ENCODE measurements at places on chromosomes 4 and X. TPM values are rescaled to one million over a fixed set of nuclear protein-coding genes. Genes with fewer than 3 reads are reported as not detected.

DNA sequence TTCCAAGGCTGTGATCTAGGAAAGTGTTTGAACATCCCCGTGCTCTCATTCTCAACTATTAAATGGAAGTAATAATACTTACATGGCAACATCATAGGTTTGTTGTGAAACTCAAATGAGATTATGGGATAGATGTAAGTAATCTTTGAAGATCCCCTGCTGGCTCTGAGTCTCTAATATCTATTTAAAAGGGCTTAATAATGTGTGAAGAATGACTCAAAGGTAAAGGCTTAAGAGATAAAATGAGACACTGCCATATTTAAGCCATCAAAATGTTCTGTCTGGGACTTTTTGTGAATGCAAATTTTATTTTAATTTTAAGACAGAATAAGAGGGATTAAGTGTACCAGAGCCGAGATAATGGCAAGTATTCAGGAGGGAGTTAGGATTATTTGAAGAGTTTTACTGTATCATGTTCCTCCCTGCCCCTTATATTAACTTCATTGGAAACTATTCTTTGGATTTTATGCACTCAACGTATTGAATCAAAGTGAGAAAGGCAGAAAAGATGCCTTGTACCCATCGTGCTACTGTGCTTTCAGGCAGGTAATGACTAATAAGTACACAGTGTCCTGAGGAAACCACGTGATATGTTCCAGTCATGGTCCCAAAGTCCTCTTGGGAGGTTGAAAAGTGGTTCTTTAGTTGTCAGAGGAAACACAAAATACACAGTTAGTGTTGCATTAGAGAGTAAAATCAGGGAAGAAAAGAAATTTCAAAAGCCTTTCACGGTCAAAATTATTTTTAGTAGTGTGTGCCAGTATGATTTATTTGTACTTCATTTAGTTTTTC lies 192.4 kb downstream of the RBM46 start:
- no peak for DNase-seq

- no peak for DNase-seq
Observed at GRCh38 chr4:100022792-100023222, 72.7 kb upstream of the H2AZ1 start.

GRCh38 chrX:1673337-1673736 lies 58.5 kb downstream of the ASMT start:
- DNase-seq, result no peak

DNA sequence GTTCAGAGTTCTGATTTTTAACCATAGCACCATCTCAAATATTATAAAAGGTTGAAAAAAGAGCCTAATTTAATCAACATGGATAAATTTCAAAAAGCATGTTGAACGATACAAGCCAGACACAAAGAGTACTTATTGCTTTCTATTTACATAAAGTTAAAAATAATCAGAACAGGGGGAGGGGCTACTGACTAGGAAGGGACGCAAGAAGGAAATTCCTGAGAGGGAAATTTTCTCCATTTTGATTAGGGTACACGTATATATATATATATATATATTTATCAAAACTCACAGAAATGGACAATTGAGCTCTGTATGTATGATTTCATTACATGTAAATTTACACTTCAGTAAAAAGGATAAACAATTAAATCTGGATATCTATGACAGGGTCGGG lies 482 bp upstream of the MBTPS2 start:
- DNase-seq, result no peak

- no peak for DNase-seq
Observed at GRCh38 chrX:7351926-7352325, 204.0 kb upstream of the PUDP start.

GRCh38 chr4:118758293-118758692 lies 73.1 kb downstream of the METTL14 start:
- no peak for DNase-seq

- no peak for DNase-seq
Observed at GRCh38 chr4:159983082-159983481, 880.2 kb downstream of the RAPGEF2 start.

The IL15 gene
- total RNA-seq, result 17.3 TPM
